Hematopoietic multipotent progenitor cell treated with erythropoietin and hydrocortisone succinate and interleukin-3 and kit ligand, for 15 days (in vitro differentiated cells): ENCODE measurements at places on chromosomes 7 and 10.

DNA sequence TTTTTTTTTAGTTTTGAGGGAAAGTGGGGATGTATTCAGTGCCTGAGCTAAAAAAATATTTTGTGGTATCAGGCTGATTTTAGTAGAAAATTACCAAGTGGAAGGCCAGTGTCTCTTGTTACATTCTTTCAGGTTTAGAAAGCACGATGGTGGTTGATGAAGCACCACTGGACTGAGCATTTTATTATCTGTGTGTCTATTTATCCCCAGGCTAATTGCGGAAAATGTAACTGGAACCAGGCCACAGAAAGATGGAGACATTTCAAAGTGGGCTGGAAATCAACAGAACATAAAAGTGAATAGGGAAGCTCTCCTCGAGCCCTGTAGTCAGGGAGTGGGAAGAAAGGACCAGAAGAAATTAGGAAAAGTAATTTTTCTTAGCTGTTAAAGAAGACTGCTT is 261.0 kb downstream of the STK31 start:
- DNase-seq = no peak

DNA sequence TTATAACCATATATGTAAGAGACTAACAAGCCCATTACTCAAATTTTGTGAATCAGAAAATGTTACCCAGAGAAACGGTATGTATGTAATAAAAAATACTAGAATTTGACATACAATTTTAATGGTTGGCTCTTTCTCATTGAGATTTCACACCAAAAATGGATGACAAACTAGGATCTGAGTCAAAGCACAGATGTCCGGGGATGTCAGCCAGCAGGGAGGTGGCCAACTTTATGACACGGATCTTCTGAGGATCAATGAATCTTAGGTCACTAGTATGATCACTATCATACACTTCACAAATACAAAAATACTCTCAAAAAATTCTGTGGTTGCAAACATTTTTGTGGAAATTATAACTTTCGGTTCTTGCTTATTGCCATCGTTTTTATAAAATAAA is 173.5 kb upstream of the NFE2L3 start:
- no peak for DNase-seq

- no peak for DNase-seq
These were observed 13.2 kb downstream of the ANK3 start for GRCh38 chr10:60376221-60377041.

GRCh38 chr10:87723500-87723899 is 63.8 kb downstream of the PAPSS2 start:
- no peak for DNase-seq

GRCh38 chr10:326894-327635 is 191.8 kb downstream of the ZMYND11 start:
- DNase-seq = no peak

- DNase-seq = no peak
These were observed 85.4 kb downstream of the PCLO start for GRCh38 chr7:83077328-83077727.

DNA sequence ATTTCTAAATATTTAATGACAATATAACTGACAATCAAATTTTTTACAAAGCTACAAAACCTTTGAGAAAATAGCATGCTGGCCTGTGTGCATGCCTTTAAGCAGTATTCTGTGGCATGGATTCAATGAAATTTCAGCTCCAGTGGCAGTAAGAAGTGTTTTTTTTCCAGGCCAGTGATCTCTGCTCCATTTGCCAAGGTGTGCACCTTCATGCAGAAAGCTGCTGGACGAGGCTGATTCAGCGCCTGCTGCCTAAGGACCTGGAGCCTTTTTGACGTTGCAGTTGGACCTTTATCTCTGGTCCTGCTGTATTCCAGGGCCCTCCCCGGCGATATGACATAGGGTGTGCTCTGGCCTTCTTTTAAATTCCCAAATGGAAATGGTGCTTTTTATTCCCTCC is 26.6 kb downstream of the VWC2 start:
- no peak for DNase-seq

DNA sequence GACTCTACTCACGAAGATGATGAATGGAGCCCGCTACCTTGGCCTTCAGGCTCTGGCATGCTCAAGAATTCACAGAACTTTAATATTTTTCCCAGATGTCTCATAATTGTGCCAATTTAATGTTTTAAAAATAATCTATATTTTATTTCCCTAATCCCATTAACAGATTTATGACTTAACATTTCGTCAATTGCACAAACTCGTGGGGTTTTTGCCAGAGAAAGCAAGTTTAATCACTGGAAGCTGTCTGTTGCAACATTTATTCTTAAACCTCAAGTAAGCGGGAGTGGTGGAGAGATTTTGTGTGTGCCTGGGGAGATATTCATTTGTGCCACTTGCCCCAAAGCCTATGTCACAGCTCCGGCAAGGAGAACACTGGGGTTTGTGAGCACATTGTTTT is 117.9 kb downstream of the TEX36 start:
- no peak for DNase-seq

DNA sequence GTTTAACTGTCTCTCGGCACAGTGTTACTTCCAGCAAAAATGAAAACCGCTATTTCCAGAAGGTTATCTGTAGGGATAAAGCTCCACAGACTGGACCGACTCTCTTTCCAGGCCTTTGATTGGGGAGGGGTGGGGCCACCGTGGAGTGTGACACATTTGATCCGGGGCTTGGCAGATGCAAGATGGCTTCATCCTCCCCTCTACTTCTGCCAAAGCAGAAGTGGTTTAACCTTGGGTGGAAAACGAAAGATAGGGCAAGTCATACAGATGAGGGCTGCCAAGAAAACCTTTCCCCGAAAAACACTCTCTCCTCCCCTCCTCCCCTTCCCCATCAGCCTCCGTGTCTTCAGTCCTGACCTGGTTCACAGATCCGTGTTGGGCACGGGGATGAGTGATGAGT is 139.7 kb upstream of the SH2B2 start:
- DNase-seq = no peak

GRCh38 chr10:132611986-132612385 is 74.4 kb downstream of the INPP5A start:
- no peak for DNase-seq

- DNase-seq = no peak
These were observed 68.0 kb downstream of the NRBF2 start for GRCh38 chr10:63201118-63201517.

- no peak for DNase-seq
These were observed 55.8 kb upstream of the ITGA8 start for GRCh38 chr10:15775513-15775912.

DNA sequence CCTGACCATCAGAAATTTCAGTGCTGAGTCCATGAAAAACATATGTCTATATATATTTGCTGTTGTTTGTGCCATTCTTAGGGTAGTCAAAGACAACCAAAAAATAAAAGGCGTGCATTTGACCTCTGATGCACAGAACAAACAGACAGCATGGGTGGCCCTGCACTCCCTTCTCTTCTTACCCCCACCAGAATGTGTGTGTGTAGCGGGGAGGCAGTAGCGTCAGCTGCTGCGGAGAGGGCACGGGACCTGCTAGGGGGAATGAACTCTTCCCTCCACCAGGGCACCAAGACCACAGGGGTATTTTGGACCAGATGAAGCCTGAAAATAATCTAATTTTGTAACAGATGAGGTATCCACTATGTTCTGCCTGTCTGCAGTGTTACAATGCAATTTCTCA is 277.7 kb upstream of the ZNF32 start:
- DNase-seq = no peak

GRCh38 chr7:115211171-115211570 is 289.3 kb downstream of the MDFIC start:
- DNase-seq = no peak

GRCh38 chr7:95491634-95492314 is 6.0 kb downstream of the ASB4 start:
- DNase-seq = no peak

GRCh38 chr10:72953687-72954086 is 919 bp downstream of the PLA2G12B start:
- DNase-seq = no peak

GRCh38 chr10:24554036-24554435 is 169.7 kb downstream of the ARHGAP21 start:
- DNase-seq = no peak

- DNase-seq = no peak
These were observed 35.4 kb upstream of the ZNF107 start for GRCh38 chr7:64630496-64630895.
